Naive thymus-derived CD4-positive, alpha-beta T cell (primary cell): ENCODE measurements at places on chromosomes 5 and 9.

- no peak for DNase-seq
These were observed 234.1 kb downstream of the AP3B1 start for GRCh38 chr5:78060421-78060820.

DNA sequence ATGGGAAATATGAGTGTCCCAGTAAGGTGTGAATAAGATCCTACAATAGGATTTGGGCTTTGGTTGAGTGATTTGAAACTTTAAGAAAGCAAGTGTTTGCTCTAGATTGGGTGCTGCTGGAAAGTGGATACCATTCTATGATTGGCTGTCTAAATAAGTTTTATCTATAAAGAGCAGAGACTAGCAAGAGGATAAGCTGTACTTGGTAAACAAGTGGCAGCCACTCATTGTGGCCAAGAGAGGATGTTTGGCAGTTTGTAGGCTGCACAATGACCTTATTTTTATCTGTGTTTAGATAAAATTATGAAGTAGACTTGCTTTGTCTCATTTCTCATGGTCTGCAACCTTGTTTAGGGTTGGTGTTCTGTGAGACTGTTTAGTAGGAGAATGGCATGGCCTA, 341.6 kb upstream of the PIK3R1 start:
- DNase-seq = no peak

- no peak for DNase-seq
These were observed 113.7 kb downstream of the TMEM232 start for GRCh38 chr5:110612794-110613247.

DNA sequence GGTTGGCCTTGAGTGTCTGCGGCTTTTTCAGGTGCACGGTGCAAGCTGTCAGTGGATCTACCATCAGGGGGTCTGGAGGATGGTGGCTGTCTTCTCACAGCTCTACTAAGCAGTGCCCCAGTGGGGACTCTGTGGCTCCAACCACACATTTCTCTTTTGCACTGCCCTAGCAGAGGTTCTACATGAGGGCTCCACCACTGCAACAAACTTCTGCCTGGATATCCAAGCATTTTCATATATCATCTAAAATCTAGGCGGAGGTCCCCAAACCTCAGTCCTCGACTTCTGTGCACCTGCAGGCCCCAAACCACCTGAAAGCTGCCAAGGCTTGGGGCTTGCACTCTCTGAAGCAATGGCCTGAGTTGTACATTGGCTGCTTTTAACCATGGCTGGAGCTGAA, 601.5 kb downstream of the MTRR start:
- no peak for DNase-seq

- no peak for DNase-seq
These were observed 11.6 kb upstream of the POMT1 start for GRCh38 chr9:131491001-131491710.

DNA sequence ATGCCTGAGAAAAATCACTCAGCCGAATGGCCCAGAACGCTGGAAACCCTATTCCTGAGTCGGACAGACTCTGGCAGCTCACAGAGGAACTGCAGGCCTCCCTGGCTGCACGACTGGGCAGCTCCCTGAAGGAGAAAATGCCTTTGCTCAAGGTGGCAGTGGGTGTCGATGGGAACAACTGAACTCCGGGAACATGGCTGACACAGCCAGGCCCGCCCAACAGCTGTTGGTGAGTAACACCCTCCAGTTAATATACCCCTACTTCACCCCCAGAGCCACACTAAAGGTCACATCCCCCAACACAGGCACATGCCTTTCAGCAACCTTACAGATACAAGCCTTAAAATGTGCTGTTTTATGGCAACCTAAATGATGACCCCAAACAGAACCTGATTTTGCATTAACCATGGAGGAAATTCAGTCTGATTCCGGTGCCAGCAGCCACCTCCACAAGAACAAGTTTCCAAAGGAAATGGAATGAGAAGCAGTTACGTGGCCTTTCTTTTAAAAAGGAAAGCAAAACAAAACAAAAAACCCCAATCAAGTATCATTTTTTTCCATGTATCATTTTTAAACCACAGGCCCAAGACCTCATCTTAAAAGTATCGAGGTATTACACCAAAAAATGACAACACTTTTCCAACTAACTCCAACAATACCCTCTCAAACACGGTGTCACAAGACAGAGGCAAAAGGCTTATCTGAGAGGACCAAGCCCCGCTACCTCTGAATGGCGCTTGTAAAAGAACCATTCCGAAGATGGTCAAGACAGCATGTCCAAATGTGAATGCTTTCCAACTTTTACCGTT, 3.1 kb downstream of the KLF9 start:
- no peak for DNase-seq

GRCh38 chr9:98992885-98993569, 49.3 kb downstream of the COL15A1 start:
- no peak for DNase-seq

- no peak for DNase-seq
These were observed 26.0 kb downstream of the BICD2 start for GRCh38 chr9:92738661-92739081.
